ENCODE measurements at places on chromosomes 3 and 15. TPM values are rescaled to one million over a fixed set of nuclear protein-coding genes. Genes with fewer than 3 reads are reported as not detected.
A peak's percentile ranks its signal among the peaks of the same experiment; 100 is the strongest.

- no peak for DNase-seq
These were observed 1.7 kb upstream of the CX3CR1 start for GRCh38 chr3:39281533-39281932.

- DNase-seq: peak; percentile 47
These were observed 202.3 kb upstream of the LPP start for GRCh38 chr3:187951452-187952190.

The PBRM1 gene
- 73.3 TPM for total RNA-seq

The SLC26A6 gene
- total RNA-seq: 59.0 TPM

The FBLN2 gene
- total RNA-seq: 0.35 TPM

DNA sequence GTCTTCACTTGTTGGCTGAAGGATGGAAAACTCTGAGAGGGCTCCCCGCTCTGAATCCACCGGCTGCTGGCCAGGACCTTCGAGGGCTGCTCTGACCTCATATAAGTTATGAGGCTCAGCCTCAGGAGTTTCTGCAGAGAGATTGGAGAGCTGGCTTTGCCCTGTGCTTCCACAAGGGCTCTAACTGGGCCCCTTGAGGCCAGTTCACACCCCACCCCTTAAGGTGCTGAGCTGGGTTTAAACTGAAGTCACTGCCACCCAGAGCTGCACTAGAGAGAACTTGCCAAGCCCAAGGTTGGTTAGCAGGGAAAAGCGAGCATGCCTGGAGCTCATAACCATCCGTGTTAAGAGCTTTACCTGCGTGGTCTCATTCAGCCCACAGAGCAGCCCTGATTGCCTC, 2.8 kb upstream of the CCDC33 start:
- no peak for DNase-seq

All from activated CD8-positive, alpha-beta memory T cell treated with anti-CD3 and anti-CD28 coated beads, Interleukin-2, amount 10 ng/mL, durations not matched to agents 7 days and 5 days (primary cell).